ENCODE measurements at places on chromosomes 5 and 9.
A peak's percentile ranks its signal among the peaks of the same experiment; 100 is the strongest.

DNA sequence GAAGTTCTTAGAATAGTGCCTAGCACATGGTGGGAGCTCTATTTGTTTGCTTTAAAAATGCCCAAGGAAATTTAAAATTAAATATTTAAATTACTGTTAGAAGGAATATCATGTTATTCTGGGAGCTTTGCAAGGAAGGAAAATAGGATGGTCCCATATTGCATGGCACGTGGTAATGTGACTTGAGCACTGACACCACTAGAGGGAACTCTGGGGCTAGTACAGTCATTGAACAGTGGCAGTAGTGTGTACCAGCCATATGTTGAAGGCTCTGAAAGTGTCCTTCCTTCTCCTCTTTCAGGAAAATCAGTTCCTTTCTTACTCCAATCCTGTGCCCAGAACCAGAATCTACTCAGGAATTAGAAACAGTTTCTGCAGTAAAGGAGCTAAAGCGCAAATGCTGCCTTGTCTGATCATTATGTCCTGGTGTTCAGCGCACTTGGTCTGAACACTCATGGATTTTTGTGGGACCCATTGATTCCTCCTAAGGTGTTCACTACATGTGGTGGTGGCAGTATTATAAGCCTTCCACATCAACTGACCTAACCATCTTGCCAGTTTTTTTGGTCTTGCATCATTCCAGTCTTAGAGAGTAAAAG is 54.1 kb downstream of the GDA start:
- DNase-seq = no peak

DNA sequence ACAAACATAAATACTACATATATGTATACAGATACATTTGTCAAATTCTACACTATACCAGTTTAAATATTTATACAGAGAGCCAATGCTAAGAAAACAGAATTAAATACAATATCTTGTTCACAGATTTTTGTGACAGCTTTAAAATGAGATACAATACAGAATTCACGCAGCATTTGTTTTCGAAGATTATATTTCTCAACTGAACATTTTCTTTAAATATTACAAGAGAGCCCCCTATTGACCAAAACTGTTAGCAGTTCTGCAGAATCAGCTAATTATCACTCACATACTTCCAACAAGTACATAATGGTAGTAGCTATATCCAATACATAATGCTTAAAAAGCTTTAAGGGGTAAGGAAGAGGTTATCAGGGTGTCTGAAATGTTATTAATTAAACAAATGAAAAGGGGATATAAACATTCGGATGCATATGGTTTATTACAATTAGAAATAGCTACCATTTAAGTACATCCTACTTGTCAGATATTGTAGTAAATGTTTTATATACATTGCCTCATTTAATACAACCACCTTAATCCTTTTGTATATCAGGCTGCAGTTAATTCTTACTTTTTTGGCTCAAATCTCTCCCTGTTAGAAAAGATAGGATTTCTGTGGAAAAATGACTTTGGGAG is 31.7 kb downstream of the ZDHHC21 start:
- DNase-seq = no peak

DNA sequence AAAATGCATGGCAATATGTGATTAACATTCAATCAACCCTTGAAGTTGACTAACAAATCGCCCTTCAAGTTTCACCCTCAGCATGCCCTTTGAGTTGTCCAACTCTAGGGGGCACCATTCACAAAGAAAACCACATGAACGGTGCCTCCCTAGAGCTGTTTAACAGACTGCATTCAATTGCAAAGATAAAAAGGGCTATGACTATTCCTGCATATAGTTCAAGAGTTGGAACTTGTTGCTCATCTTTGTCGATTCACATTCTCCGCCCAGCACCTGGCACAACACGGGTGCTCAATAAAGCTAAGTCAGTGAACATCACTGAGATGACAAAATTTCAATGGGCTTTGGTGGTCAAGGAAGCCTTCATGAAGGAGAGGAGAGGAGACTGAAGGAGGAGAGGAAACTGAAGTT is 69.6 kb upstream of the SLC30A5 start:
- DNase-seq = no peak

GRCh38 chr5:60417500-60418181 is 282.3 kb downstream of the DEPDC1B start:
- DNase-seq = no peak

- no peak for DNase-seq
Observed at GRCh38 chr9:124618476-124618875, 111.3 kb upstream of the NR5A1 start.

GRCh38 chr5:81762401-81762800 is 11.5 kb upstream of the SSBP2 start:
- no peak for DNase-seq

- no peak for DNase-seq
Observed at GRCh38 chr9:17613758-17614157, 34.9 kb downstream of the SH3GL2 start.

DNA sequence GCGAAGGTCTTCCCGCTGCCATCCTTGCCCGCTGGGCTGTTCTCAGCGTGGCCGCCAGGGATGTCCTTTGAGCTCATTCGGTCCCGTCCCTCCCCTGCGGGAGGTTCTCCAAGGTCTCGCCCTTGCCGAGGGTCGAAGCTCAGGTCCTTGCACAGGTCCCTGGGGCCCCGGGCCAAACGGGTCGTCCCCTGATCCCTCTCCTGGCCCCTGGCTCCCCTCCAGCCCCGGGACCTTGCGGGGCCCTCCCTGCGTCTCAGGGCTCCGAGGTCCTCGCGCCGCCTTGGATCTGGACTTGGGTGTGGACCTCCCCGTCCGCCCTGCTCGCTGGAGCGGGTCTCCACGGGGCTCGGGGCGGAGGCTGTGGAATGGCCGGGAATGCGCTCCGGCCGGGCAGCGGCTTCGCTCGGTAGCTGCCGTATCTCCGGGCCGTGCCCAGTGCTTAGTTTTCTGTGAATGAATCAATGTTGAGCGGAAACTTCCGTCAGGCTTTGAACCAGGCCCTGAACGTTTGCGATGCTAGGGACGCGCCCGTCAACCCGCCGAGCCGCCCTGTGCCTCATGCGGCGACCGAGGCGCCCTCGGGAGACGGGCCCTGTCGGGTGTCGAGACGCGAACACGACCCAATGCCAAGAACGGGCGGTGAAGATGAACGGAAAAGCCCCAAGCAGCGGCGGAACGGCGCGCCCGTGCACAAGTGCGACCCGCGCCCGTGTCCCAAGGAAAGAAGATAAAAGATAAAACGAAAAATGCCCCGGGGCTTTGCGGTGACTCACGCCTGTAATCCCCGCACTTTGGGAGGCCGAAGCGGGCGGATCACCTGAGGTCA is 780 bp downstream of the RNU6ATAC start:
- DNase-seq = peak; percentile 76

GRCh38 chr5:31097851-31098250 is 95.6 kb upstream of the CDH6 start:
- no peak for DNase-seq

- no peak for DNase-seq
Observed at GRCh38 chr9:134293611-134294152, 32.6 kb upstream of the RXRA start.

GRCh38 chr9:14238079-14238478 is 75.9 kb downstream of the NFIB start:
- DNase-seq = no peak

DNA sequence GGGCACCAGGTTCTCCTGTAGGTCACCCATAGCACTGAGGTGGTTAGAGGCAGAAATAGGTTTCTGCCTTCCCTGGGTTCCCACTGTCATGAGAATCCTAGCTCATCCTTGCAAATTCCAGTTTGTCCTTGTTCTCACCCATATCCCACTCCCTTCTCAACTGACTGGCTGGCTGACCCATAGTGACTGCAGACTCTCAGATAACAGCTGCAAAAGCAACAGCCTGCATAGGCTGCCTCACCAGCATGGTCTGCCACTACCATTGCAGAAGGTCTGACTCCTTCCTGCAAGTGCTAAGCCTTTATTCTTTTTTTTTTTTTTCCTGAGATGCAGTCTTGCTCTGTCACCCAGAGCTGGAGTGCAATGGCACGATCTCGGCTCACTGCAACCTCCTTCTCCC is 194.0 kb downstream of the SEMA6A start:
- no peak for DNase-seq

DNA sequence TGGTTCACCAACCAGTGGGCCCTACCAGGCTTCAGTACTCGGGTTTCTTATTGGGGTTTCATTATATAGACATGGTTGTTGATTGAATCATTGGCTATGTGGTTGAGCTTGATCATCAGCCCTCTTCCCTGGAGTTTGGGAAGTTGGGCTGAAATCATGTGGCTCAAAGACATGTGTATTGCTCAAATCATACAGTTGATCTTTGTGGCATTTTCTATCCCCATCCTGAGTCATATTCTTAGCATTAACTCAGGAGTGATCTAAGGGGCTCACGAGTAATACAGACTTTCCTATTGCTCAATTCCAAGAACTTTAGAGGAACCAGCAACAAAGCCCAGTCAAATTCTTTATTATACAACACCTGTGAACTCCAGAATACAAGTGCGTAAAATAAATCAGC is 66.2 kb downstream of the SMC5 start:
- DNase-seq = no peak

GRCh38 chr5:89338935-89339334 is 456.0 kb upstream of the MEF2C start:
- DNase-seq = no peak

DNA sequence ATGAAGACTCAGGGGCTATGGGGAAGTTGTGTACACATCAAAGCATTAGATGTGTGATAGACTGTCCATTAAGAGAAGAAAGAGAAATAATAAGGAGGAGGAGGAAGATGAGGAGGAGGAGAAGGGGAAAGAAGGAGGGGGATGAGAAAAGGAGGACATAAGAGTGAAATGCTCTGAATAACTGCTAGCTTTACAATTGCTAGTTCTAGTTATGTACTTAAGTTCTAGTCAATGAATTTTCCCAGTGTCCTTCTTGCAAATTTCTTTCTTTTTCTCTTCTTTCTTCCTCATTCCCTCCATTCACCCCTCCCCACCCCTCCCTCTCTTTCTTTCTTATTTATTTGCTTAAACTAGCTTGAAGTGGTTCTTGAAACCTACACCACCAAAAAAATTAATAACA is 534.9 kb upstream of the GRAMD2B start:
- no peak for DNase-seq

GRCh38 chr5:122770477-122770876 is 4.4 kb upstream of the SNX2 start:
- no peak for DNase-seq

DNA sequence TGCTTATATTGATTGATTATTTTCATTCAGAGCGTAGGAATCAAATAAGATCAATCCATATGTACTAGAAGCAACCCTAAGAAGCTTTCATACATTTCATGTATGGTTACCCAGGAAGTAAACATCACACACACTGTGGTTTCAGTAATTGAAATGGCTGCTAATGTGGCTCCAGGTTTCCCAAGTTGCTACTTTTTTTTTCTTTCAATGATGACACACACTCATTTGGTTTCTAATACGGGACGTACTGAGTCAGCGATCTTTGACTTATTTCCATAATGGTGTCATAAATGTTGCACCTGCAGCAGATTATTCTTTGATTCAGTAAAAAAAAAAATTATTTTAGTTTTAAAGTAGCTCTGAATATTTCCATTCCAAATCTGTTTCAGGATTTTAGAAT is 248.6 kb downstream of the CTNND2 start:
- DNase-seq = no peak

GRCh38 chr5:153463806-153464205 is 26.7 kb upstream of the GRIA1 start:
- no peak for DNase-seq

GRCh38 chr5:9613360-9613759 is 16.8 kb downstream of the TAS2R1 start:
- DNase-seq = no peak

DNA sequence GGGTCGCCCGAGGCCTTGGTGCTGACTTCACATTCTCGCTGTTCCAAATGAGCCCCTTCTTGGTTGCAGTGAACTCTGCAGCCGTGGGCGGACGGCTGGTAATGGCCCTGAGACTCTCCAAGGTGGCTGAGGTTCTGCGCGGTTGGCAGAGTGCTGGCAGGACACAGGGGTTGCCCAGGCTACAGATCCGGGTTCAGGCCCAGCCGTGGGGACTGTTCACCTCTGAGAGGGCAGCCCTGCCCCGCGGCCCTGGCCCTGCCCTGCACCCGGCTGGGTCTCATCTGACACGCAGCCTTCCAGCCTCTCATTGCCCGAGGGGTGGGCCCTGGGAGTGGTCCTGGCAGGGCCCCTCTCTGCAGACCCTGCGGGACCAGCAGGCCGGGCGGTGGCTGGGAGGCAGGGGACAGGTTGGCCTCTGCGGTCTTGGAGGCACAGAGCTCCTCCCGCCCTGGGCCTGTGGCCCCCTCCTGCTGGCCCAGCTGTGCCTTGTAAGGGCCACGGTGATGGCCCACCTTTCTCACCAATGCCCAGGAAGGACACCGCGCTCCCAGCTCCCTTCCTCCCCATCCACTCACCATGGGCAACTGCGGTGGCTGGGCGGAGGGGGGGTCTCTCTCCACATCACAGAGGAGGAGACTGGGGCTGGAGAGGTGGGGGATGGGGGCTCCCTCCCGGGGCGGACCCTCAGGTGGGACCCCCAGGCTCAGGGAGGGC is 51.6 kb downstream of the AHRR start:
- no peak for DNase-seq

DNA sequence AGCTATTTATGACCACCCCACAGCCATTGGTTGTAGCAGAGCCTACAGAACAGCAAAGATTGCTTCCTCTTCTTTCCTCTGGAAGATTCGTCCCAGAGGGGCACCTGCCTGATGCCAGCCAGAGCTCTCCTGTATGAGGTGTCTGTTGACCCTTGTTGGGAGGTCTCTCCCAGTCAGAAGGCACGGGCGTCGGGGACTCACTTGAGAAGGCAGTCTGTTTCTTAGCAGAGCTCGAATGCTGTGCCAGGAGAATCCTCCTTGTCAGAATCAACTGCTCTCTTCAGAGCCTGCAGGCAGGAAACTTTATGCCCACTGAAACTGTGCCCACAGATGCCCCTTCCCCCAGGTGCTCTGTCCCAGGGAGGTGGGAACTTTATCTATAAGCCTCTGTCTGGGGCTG is 479.5 kb upstream of the IZUMO3 start:
- no peak for DNase-seq

- DNase-seq = no peak
Observed at GRCh38 chr9:94144394-94144793, 60.1 kb downstream of the PTPDC1 start.

DNA sequence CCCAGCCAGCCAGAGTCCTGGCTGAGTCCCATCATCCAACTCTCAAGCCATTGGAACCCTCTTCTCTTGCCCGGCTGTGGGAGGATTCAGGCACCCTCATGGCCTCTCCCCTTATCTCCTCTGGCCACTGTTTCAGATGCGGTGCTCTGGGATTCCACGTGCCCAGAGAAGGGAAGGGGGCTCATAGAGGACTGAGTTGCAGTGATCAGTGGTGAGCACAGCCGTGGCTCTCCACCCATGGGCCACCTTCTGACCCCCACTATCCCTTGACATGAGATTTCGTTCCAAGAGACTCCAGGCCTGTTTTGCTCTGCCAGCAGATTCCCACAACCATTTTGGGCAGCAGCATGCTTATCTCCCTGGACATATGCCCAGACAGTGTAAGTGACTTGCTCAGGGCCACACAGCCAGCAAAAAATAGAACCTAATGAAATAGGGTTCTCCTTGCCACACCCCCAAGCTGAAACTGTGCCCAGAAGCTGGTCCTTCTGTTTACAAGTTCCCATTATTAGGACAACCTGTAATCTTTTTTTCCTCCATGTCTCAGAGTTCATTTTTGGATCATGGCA is 2.7 kb downstream of the GPX3 start:
- DNase-seq = no peak

- peak; percentile 58 for DNase-seq
Observed at GRCh38 chr9:115373000-115373709, 255.2 kb upstream of the TNC start.

- DNase-seq = no peak
Observed at GRCh38 chr5:36571401-36572042, 34.9 kb upstream of the SLC1A3 start.
